Vagina (tissue), 2 donors: ENCODE measurements at places on chromosomes 16 and 17.

- DNase-seq, result no peak
Observed at GRCh38 chr16:67489401-67490083, 6.2 kb upstream of the AGRP start.

- no peak for DNase-seq
Observed at GRCh38 chr17:39928858-39929645, 1.5 kb downstream of the LRRC3C start.

GRCh38 chr16:79928142-79928873, 327.8 kb upstream of the MAF start:
- DNase-seq, result no peak

- DNase-seq, result no peak
Observed at GRCh38 chr17:38469875-38470274, 41.6 kb downstream of the ARHGAP23 start.

DNA sequence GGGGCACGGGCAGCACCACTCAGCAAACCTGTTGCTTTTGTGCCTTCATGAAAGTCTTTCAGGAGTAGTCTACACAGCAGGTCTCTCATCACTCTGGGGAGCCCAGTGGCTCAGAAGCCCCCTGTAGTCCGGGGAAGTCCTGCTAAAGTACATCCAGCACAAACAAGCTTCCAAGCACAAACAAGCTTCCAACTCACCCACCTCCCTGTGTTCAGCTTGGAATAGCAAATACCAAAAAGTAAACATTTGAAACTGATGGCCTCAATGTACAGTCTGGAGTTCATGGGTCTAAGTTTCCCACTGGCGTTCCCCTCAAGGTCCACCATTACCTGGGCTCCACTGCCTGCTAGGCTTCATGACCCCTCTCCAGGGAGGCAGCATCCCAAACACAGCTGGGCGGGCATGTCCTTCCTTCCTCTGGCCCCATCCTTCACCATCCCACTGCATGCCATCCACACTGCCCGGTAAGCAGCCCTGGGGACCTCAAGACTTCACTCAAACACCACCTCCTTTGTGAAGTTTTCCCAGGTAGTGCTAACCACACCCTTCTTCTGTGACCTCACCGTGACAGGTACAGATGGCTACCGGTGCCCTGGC, 62.8 kb upstream of the SIAH1 start:
- DNase-seq, result no peak

DNA sequence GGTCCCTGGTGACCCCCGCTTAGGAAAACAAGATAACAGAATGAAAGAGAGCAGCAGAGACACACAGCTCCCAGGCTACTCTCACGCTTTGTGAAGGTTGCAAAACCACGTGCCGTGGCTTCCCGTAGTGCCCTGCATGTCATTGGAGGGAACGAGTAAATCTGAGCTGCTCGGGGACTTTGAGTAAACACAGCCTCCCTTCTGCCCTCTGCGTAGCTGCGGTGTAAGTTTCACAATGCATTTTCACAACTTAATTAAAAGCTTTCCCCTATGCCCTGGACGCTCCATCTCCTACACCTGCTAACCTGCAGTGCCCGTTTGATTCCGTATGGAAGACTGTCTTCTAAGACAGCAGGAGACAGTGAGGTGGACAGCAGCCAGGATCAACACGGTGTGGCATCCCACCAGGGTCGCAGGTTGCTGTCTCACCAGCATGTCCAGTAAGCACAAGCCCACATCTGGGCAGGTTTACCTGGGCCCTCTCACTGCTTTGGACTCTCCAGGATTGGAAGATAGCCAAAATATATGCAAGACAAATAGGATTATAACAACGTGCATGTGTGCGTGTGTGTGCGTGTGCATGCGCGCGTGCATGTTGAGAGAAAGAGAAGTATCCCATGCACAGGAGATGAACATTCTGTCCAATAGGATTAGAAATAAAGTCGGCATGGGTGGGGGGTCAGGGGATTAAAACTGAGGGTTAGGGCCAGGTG, 116.4 kb upstream of the RCVRN start:
- DNase-seq, result no peak

DNA sequence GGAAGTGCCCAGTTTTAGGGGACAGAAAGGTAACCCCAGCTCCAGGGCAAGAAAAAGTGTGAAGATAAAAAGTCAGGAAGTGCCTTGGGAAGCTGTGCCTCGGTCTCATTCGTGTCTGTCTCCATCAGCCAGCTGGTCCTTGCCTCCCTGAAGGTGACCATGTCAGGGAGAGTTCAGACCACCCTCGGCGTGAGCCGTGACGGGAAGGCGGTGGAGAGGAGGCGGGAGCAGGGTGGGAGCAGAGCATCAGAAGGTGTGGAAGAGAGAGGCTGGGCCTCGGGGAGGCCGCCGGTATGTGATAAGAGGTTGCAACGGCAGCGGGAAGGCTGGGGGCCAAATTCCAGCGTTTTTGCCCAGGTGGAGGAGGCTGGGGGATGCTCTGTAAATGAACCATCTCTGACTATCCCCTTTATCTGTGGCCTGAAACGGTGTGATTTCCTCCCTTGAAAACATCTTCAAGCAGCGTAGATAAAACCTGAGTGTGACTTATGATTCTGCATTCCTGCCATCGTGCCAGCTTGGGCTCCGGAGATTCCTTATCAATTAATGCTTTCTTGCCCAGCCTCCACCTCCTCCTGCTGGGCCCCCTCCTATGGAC, 251.8 kb downstream of the IRF8 start:
- DNase-seq, result no peak

DNA sequence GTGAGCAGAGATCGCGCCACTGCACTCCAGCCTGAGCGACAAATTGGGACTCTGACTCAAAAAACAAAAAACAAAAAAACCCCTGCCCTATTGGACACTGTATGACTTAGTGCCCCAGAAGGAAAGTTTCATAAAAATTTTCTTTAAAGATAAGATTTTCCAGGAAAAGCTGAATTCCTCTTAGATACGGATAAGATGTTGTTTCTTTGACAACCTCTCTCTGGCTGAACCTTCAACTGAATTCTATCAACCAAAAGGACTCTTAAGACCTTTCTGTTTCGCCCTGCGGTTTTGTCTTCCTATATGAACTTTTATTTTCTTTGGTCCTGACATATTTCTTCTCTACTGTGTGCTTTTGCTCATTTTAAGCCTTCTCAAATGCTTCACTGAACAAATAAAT, 35.8 kb downstream of the CPPED1 start:
- no peak for DNase-seq

GRCh38 chr17:57040571-57040970, 44.5 kb upstream of the AKAP1 start:
- no peak for DNase-seq

- DNase-seq, result no peak
Observed at GRCh38 chr17:61279476-61280145, 120.0 kb upstream of the TBX2 start.
